Esophagus squamous epithelium (tissue), 5 donors: ENCODE measurements at places on chromosomes 5 and 9.

GRCh38 chr5:138945421-138946240, 70.5 kb upstream of the LRRTM2 start:
- no peak overlapping the region for H3K27ac ChIP-seq
- H3K4me3 ChIP-seq: no peak overlapping the region
- no peaks in the 10 kb centered on the region for H3K4me1 ChIP-seq
- no peaks in the 10 kb centered on the region for H3K27me3 ChIP-seq

GRCh38 chr9:134712926-134713325, 71.3 kb downstream of the COL5A1 start:
- no peaks in the 10 kb centered on the region for H3K36me3 ChIP-seq
- H3K27me3 ChIP-seq: no peaks in the 10 kb centered on the region
- peaks cover 37% of the 10 kb centered on the region for H3K4me1 ChIP-seq
- H3K27ac ChIP-seq: peak overlapping the region; percentile 17
- no peak for DNase-seq
- H3K4me3 ChIP-seq: no peak overlapping the region

- no peak overlapping the region for H3K4me3 ChIP-seq
- peaks cover 29% of the 10 kb centered on the region for H3K4me1 ChIP-seq
- H3K36me3 ChIP-seq: no peaks in the 10 kb centered on the region
- peak overlapping the region; percentile 77 for H3K27ac ChIP-seq
- H3K27me3 ChIP-seq: no peaks in the 10 kb centered on the region
These were observed 153.1 kb downstream of the TTC39B start for GRCh38 chr9:15153961-15154360.

- H3K27me3 ChIP-seq: no peaks in the 10 kb centered on the region
- peaks cover 21% of the 10 kb centered on the region for H3K4me1 ChIP-seq
- no peaks in the 10 kb centered on the region for H3K36me3 ChIP-seq
- no peak for DNase-seq
These were observed 77.2 kb upstream of the KLF9 start for GRCh38 chr9:70491426-70492318.

DNA sequence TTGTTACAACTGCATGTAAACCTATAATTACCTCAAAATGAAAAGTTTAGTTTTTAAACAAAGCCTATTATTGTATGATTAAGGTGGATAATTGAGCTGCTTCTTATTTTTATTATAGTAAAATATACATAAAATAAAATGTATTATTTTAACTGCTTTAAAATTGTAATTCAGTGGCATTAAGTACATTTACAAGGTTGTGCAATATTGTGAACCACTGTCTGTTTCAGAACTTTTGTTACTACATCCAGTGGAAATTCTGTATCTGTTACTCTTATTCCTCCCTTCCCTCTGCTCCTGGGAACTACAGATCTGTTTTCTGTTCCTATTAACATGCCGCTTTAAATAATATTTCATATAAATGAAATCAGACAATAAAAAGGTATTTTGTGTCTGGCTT, 37.1 kb downstream of the ITGA1 start:
- no peaks in the 10 kb centered on the region for H3K27me3 ChIP-seq
- H3K4me3 ChIP-seq: no peak overlapping the region
- no peaks in the 10 kb centered on the region for H3K36me3 ChIP-seq
- H3K27ac ChIP-seq: no peak overlapping the region

DNA sequence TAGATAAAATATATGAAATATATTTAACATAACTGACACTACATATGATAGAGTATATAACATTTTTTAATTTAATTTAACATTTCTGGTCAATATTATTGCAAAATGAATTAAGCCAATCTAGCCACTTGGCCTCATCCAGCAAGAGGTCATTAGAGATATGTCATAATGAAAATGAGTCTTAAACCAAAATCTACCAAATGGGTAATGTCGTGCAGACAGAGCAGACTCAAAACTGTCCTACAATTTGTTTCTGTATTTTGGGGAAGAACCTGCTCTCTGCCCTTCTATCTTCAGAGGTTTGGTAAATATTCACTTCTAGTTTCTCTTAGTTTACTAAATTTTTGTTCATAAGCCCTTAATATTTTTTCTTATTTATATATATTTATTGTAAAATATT, 61.4 kb downstream of the ARHGEF28 start:
- H3K4me3 ChIP-seq: no peak overlapping the region
- H3K27me3 ChIP-seq: no peaks in the 10 kb centered on the region
- H3K36me3 ChIP-seq: no peaks in the 10 kb centered on the region

DNA sequence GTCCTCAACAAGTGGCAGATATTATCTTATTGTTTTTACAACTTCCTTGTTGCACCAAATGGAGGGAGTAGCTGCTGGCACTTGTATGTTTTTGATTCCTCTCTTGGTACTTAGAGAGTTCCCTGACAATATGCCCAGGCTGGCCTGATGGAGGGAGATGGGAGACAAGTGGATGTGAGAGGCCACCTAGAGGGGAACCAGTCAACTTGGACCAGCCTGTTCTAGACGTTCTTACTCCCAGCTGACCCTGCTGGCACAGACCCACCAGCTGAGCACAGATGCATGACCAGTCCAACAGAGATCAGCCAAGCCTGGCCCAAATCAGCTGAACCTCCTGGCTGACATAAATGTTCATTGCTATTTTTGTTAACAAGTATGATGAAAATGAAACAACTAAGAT, 60.9 kb upstream of the GDNF start:
- H3K36me3 ChIP-seq: no peaks in the 10 kb centered on the region
- no peaks in the 10 kb centered on the region for H3K27me3 ChIP-seq
- no peak overlapping the region for H3K27ac ChIP-seq
- no peak for DNase-seq

GRCh38 chr9:69232135-69232534, 58.1 kb downstream of the TJP2 start:
- DNase-seq: no peak
- H3K36me3 ChIP-seq: peaks cover 5% of the 10 kb centered on the region
- no peaks in the 10 kb centered on the region for H3K4me1 ChIP-seq
- no peak overlapping the region for H3K4me3 ChIP-seq
- H3K27me3 ChIP-seq: no peaks in the 10 kb centered on the region

DNA sequence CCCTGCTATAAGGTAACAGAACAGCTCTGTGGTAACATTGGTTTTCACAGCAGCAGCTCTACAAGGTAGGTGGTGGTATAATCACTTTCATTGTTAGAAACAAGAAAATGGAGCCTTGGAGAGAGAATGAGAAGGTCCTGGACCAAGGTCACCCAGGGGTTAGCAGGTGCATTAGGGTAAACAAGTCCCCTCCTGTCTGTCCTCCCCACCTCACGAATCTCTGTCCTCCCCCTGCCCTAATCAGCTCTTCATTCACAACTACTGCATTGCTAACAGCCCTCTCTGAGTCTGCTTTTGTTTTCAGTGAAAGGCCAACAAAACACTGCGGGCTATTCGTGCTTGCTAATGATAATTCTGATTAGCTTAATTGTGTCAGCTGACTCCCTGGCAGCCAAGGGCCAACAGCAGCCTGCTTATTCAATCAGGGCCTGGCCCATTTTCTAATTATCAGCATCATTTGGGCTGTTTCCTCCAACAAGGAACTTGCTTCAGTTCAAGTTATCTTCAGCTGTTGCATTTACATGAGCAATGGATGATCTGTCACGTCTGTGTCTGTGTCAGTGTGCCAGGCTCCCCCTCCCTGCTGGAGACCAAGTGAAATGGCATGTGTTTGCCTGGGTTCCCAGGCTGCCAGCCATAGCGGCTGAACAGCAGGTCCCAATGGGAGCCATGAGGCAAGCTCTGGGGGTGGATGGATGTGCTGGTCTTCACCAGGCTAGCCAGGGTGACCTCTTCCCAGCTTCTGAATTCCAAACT, 56.7 kb upstream of the EQTN start:
- peaks cover 7% of the 10 kb centered on the region for H3K36me3 ChIP-seq
- DNase-seq: no peak
- H3K4me3 ChIP-seq: no peak overlapping the region
- H3K4me1 ChIP-seq: peaks cover 45% of the 10 kb centered on the region

DNA sequence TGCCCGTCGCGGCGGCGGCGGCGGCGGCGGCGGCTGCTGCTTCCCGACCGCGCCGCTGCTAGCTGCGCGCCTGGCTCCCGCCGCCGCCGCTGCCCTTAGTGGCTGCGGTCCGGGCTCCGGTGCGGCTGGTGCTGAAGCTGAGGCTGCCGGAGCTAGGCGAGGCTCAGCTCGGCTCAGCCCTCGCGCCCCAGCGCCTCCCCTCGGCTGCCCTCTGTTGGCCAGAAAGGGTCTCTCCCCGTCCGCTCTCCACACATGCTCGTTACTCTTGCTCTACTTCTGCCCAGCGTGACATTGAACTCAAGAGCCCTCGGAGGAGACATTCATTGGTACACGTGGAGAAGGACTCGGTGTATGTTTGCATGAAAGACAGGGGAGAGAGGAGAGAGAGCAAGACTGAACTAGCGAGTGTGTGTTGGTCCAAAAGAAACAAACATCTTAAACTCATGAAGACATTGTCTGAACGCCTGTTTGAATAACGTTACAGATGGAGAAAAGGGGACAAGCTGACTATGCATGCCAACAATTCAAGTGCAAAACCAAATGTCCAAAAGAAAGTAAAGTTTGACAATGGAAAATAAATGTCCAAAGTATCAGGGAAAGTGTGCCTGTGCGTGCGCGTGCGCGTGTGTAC, at the start of gene HCN1:
HCN1 (minus strand) TSS at position 175 of the 631 bp plus-strand sequence.
- peak within 1 kb of the TSS; percentile 27 for H3K4me3 ChIP-seq
- DNase-seq: no peak
- peaks cover 9% of the 10 kb centered on the region for H3K4me1 ChIP-seq
- no peaks in the 10 kb centered on the region for H3K36me3 ChIP-seq
- H3K27me3 ChIP-seq: peaks cover 56% of the 10 kb centered on the region
- H3K27ac ChIP-seq: no peak within 1 kb of the TSS

GRCh38 chr5:56565644-56566043, 249.7 kb upstream of the MAP3K1 start:
- no peaks in the 10 kb centered on the region for H3K27me3 ChIP-seq
- H3K36me3 ChIP-seq: no peaks in the 10 kb centered on the region
- no peak overlapping the region for H3K4me3 ChIP-seq
- H3K4me1 ChIP-seq: peaks cover 6% of the 10 kb centered on the region
- no peak for DNase-seq

GRCh38 chr5:123451047-123451446, 27.8 kb upstream of the CEP120 start:
- no peaks in the 10 kb centered on the region for H3K4me1 ChIP-seq
- no peaks in the 10 kb centered on the region for H3K27me3 ChIP-seq
- no peak overlapping the region for H3K4me3 ChIP-seq
- H3K36me3 ChIP-seq: no peaks in the 10 kb centered on the region
- DNase-seq: no peak
- no peak overlapping the region for H3K27ac ChIP-seq

DNA sequence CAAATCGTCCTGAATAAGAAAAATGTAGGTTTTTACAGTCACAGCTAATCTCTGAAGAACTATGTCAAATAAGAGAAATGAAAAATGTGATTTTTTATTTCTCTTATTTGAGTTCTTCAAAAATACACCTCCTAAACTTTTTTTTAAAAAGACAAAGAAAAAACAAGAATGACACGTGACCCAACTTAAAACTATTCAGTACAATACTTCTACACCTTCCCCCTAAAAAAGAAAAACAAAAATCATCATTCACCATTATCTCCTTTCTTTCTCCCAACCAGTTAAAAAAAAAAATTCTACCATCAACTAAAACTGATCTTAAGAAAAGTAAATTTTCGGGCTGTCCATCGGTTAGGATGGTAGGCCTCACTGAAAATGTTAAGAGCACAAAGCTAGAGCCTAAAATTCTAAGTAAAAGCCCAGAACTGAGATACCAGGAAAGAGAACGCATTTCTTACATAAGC, 2.1 kb downstream of the RNF145 start:
- H3K27ac ChIP-seq: peak overlapping the region; percentile 98
- H3K27me3 ChIP-seq: no peaks in the 10 kb centered on the region
- peak overlapping the region; percentile 96 for H3K4me3 ChIP-seq
- H3K4me1 ChIP-seq: peaks cover 79% of the 10 kb centered on the region

GRCh38 chr9:137076636-137077009, 694 bp upstream of the UAP1L1 start:
- H3K27me3 ChIP-seq: no peaks in the 10 kb centered on the region
- H3K27ac ChIP-seq: peak overlapping the region; percentile 83
- peaks cover 31% of the 10 kb centered on the region for H3K36me3 ChIP-seq
- H3K4me1 ChIP-seq: peaks cover 22% of the 10 kb centered on the region
- H3K4me3 ChIP-seq: peak overlapping the region; percentile 49

- no peak overlapping the region for H3K4me3 ChIP-seq
- H3K4me1 ChIP-seq: peaks cover 66% of the 10 kb centered on the region
- no peak overlapping the region for H3K27ac ChIP-seq
- H3K27me3 ChIP-seq: no peaks in the 10 kb centered on the region
- H3K36me3 ChIP-seq: peaks cover 27% of the 10 kb centered on the region
These were observed 10.6 kb downstream of the PRR7 start for GRCh38 chr5:177456976-177457851.

- no peak for DNase-seq
- H3K4me1 ChIP-seq: no peaks in the 10 kb centered on the region
- H3K27me3 ChIP-seq: no peaks in the 10 kb centered on the region
- H3K36me3 ChIP-seq: no peaks in the 10 kb centered on the region
- H3K27ac ChIP-seq: no peak overlapping the region
These were observed 85.2 kb downstream of the ATG10 start for GRCh38 chr5:82057051-82057450.

GRCh38 chr9:87520172-87520683, 22.6 kb downstream of the DAPK1 start:
- no peaks in the 10 kb centered on the region for H3K36me3 ChIP-seq
- no peak for DNase-seq
- H3K27me3 ChIP-seq: no peaks in the 10 kb centered on the region
- H3K4me3 ChIP-seq: no peak overlapping the region
